Mesenchymal stem cell (in vitro differentiated cells and primary cell): ENCODE measurements at places on chromosomes 7 and 10.

GRCh38 chr7:30612658-30613265, 18.1 kb downstream of the GARS1 start:
- no peaks in the 10 kb centered on the region for H3K4me1 ChIP-seq
- no peak for DNase-seq
- no peak overlapping the region for H3K4me3 ChIP-seq
- H3K27ac ChIP-seq, result no peak overlapping the region
- H3K27me3 ChIP-seq, result no peaks in the 10 kb centered on the region

- H3K36me3 ChIP-seq, result peaks cover 5% of the 10 kb centered on the region
- no peak for DNase-seq
- H3K27ac ChIP-seq, result peak overlapping the region; percentile 11
- H3K4me1 ChIP-seq, result peaks cover 18% of the 10 kb centered on the region
- no peak overlapping the region for H3K4me3 ChIP-seq
These were observed 37.3 kb downstream of the ADAM12 start for GRCh38 chr10:126351021-126351420.

- no peaks in the 10 kb centered on the region for H3K4me1 ChIP-seq
- no peaks in the 10 kb centered on the region for H3K36me3 ChIP-seq
- no peak for DNase-seq
- no peaks in the 10 kb centered on the region for H3K27me3 ChIP-seq
These were observed 16.0 kb downstream of the DGKB start for GRCh38 chr7:14886533-14886932.

GRCh38 chr10:10886861-10887531, 130.7 kb upstream of the CELF2 start:
- no peaks in the 10 kb centered on the region for H3K4me1 ChIP-seq
- no peak overlapping the region for H3K4me3 ChIP-seq
- DNase-seq, result no peak
- H3K27ac ChIP-seq, result no peak overlapping the region

GRCh38 chr7:36312915-36313334, 76.7 kb upstream of the ANLN start:
- no peaks in the 10 kb centered on the region for H3K27me3 ChIP-seq
- H3K4me1 ChIP-seq, result peaks cover 6% of the 10 kb centered on the region
- no peak for DNase-seq
- H3K36me3 ChIP-seq, result no peaks in the 10 kb centered on the region
- no peak overlapping the region for H3K27ac ChIP-seq
- no peak overlapping the region for H3K4me3 ChIP-seq

GRCh38 chr10:1253523-1254353, 197.6 kb downstream of the WDR37 start:
- H3K27me3 ChIP-seq, result no peaks in the 10 kb centered on the region
- peaks cover 2% of the 10 kb centered on the region for H3K4me1 ChIP-seq
- H3K36me3 ChIP-seq, result no peaks in the 10 kb centered on the region
- no peak overlapping the region for H3K4me3 ChIP-seq
- H3K27ac ChIP-seq, result no peak overlapping the region
- DNase-seq, result no peak

GRCh38 chr7:44347546-44348114, 22.2 kb upstream of the CAMK2B start:
- DNase-seq, result no peak
- H3K4me1 ChIP-seq, result no peaks in the 10 kb centered on the region
- H3K4me3 ChIP-seq, result no peak overlapping the region
- H3K36me3 ChIP-seq, result no peaks in the 10 kb centered on the region
- H3K27me3 ChIP-seq, result peaks cover 19% of the 10 kb centered on the region
- H3K27ac ChIP-seq, result no peak overlapping the region

GRCh38 chr7:55441774-55442522, 76.8 kb downstream of the LANCL2 start:
- no peak overlapping the region for H3K4me3 ChIP-seq
- no peak overlapping the region for H3K27ac ChIP-seq
- DNase-seq, result peak; percentile 58

GRCh38 chr10:96367470-96367869, 8.7 kb upstream of the OPALIN start:
- H3K27ac ChIP-seq, result no peak overlapping the region
- DNase-seq, result no peak
- H3K27me3 ChIP-seq, result no peaks in the 10 kb centered on the region
- H3K4me3 ChIP-seq, result no peak overlapping the region

DNA sequence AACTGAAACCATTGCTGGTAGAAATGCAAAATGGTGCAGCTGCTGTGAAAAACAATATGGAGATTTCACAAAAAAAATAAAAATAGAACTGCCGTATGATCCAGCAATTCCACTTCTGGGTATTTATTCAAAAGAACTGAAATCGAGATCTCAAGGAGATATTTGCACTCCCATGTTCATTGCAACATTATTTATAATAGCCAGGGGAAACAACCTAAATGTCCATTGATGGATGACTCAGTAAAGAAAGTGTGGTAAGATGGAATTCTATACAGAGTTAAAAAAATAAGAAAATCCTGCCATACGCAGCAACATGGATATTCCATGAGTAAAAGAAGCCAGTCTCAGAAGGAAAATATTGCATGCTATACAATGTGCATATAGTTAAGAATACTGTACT, 290.6 kb upstream of the GHITM start:
- H3K36me3 ChIP-seq, result no peaks in the 10 kb centered on the region
- no peaks in the 10 kb centered on the region for H3K27me3 ChIP-seq
- no peak overlapping the region for H3K27ac ChIP-seq
- H3K4me1 ChIP-seq, result no peaks in the 10 kb centered on the region
- peak; percentile 6 for DNase-seq
- no peak overlapping the region for H3K4me3 ChIP-seq

DNA sequence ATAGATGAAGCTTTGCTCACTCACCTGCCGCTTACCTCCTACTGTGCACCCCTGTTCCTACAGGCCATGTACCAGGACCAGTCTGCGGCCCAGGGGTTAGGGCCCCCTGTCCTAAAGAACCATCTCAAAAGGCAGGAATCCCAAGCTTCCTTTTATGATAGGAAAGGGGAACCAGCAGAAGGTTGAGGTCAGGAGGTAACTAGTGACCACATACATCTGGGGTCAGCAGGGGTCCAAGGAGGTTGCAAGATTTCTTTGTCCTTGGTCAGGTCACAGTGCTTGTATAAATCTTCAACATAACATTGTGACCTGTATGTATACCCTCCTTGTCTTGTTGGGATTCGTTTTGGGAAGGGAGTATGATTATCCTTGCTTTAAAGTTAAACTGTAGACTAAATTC, 73.8 kb downstream of the OAT start:
- H3K27me3 ChIP-seq, result peaks cover 5% of the 10 kb centered on the region
- H3K4me1 ChIP-seq, result peaks cover 26% of the 10 kb centered on the region
- DNase-seq, result no peak
- H3K4me3 ChIP-seq, result no peak overlapping the region
- no peak overlapping the region for H3K27ac ChIP-seq

DNA sequence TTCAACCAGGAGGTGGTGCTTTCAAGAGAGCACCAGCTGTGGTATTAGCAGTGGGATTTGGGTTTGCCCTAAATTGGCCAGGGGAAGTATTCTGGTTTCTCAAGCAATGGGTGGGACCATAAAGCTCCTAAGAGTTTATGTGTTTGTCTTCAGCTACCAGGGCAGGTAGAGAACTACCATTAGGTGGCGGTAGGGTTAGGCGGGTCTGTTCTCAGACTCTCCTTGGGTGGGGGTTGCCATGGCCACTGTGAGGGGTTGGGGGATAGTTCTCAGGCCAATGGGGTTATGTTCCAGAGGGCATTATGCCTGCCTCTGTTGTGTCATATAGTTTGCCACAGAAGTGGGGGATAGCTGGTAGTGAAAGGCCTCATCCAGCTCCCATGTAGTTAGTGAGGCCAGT, 47.7 kb upstream of the BICC1 start:
- no peaks in the 10 kb centered on the region for H3K27me3 ChIP-seq
- H3K36me3 ChIP-seq, result no peaks in the 10 kb centered on the region
- no peak overlapping the region for H3K4me3 ChIP-seq
- H3K4me1 ChIP-seq, result peaks cover 2% of the 10 kb centered on the region

GRCh38 chr10:100413173-100413572, 49.6 kb upstream of the WNT8B start:
- H3K4me1 ChIP-seq, result no peaks in the 10 kb centered on the region
- H3K4me3 ChIP-seq, result no peak overlapping the region
- no peak overlapping the region for H3K27ac ChIP-seq
- H3K36me3 ChIP-seq, result no peaks in the 10 kb centered on the region
- no peak for DNase-seq
- H3K27me3 ChIP-seq, result peaks cover 4% of the 10 kb centered on the region

GRCh38 chr10:46091828-46092523, 45.9 kb upstream of the MSMB start:
- H3K4me1 ChIP-seq, result peaks cover 6% of the 10 kb centered on the region
- no peak overlapping the region for H3K4me3 ChIP-seq
- no peak for DNase-seq
- H3K27me3 ChIP-seq, result peaks cover 8% of the 10 kb centered on the region
- H3K36me3 ChIP-seq, result no peaks in the 10 kb centered on the region

DNA sequence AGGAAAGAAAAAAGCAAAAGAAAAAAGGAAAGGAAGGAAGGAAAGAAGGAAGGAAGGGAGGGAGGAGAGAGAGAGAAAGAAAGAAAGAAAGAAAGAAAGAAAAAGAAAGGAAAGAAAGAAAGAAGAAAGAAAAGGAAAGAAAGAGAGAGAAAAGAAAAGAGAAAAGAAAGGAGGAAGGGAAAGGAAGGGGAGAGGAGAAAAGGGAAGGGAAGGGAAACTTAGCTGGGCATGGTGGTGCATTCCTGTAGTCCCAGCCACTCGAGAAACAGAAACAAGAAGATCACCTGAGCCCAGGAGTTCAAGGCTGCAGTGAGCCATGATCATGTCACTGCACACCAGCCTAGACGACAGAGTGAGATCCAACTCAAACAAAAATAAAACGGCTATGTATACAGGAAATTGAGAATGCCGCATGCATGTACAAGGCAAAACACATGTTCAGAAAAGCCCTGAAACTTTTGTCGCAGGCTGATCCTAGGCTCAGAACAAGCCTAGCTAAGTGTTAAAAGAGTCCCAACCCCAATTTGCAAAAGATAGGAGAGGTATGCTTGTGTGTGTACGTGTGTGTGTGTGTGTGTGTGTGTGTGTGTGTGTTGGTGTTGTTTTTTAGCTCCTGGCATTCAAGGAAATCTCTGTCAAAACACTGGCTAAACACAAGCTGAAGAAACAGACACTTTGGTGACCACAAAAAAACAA, 6.6 kb upstream of the NPC1L1 start:
- H3K27me3 ChIP-seq, result peaks cover 3% of the 10 kb centered on the region
- no peak overlapping the region for H3K4me3 ChIP-seq
- DNase-seq, result peak; percentile 7
- no peaks in the 10 kb centered on the region for H3K36me3 ChIP-seq
- H3K27ac ChIP-seq, result no peak overlapping the region

GRCh38 chr10:48813291-48813690, 126.3 kb downstream of the LRRC18 start:
- H3K4me3 ChIP-seq, result no peak overlapping the region
- no peak for DNase-seq
- no peaks in the 10 kb centered on the region for H3K27me3 ChIP-seq
- peaks cover 2% of the 10 kb centered on the region for H3K4me1 ChIP-seq

GRCh38 chr7:114478384-114478783, 63.8 kb downstream of the FOXP2 start:
- no peak overlapping the region for H3K27ac ChIP-seq
- H3K4me3 ChIP-seq, result no peak overlapping the region
- no peaks in the 10 kb centered on the region for H3K4me1 ChIP-seq
- H3K36me3 ChIP-seq, result no peaks in the 10 kb centered on the region
- DNase-seq, result no peak

DNA sequence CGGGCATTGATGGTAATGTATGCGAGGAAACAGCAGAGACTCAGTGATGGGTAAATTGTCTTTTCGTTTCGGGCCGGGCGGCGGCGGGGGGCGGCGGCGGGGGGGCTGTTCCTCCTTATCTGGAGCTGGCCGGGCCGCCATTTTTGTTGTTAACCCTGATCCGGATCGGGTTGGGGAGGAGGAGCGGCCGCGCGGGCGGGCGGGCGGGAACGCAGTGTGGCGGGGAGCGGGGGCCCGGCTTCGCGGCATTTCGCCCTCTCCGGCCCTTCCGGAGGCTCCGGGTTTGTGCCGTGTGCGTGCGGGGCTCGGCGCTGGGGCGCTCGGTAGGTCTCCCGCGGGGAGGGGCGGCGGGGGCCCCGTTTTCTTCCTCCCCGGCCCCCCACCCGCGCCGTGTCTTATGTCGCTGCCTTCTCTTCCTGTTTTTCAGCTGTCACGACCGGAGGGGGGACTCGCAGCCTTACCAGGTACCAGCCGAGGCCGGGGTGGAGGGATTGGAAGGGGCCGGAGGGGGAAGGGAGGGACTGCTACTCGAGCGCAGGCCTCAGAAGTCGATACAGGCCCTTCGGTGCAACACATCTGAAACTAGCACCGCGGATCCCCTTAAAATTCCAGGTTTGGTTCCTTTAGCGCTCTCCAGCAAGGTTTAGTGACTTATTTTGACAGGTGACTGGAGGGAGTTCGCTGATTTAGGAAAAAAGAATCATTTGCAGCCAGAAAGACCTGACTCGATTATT, 820 bp downstream of the WAC start:
- peak overlapping the region; percentile 98 for H3K4me3 ChIP-seq
- peak overlapping the region; percentile 74 for H3K27ac ChIP-seq
- H3K27me3 ChIP-seq, result no peaks in the 10 kb centered on the region
- H3K4me1 ChIP-seq, result peaks cover 3% of the 10 kb centered on the region
- H3K36me3 ChIP-seq, result peaks cover 49% of the 10 kb centered on the region

GRCh38 chr7:82675396-82675795, 231.8 kb upstream of the CACNA2D1 start:
- no peaks in the 10 kb centered on the region for H3K27me3 ChIP-seq
- no peak overlapping the region for H3K4me3 ChIP-seq
- H3K36me3 ChIP-seq, result no peaks in the 10 kb centered on the region
- peaks cover 1% of the 10 kb centered on the region for H3K4me1 ChIP-seq
- DNase-seq, result no peak

- no peaks in the 10 kb centered on the region for H3K36me3 ChIP-seq
- DNase-seq, result peak; percentile 15
- no peaks in the 10 kb centered on the region for H3K27me3 ChIP-seq
- H3K4me1 ChIP-seq, result no peaks in the 10 kb centered on the region
- H3K27ac ChIP-seq, result no peak overlapping the region
- no peak overlapping the region for H3K4me3 ChIP-seq
These were observed 124.6 kb upstream of the RSU1 start for GRCh38 chr10:16941870-16942269.
